ENCODE measurements at places on chromosomes 4 and X.

DNA sequence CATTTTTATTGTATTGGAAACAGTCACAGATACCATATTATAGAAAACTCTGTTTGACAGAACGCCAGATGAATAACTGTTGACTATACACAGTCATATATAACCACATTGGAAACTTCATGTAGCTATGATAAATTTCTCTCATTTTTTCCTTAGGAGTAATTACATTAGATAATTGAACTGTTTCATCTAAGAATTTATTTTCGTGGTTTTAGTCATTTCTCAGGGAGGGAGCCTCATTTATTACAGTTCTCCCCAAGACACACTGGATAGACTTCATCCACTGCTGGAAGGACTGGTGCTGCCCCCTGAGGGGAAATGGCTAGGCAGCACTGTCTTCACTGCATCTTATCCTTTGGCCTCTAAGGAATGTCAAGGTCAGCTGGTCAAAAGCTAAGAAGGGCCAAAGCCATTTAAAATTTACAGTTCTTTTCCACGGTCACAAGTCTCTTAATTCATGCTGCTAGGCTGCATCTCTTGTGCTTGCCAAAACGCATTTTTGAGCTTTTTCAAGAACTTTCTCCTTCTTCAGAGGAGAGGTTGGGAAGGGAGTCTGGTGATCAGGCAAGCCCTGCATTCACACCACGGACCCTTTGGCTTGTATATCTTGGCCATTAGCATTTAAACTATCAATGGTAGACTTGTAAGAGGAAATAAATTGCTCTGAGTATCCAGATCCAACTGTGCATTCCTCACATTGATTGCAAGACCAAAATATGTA, 145.1 kb downstream of the CBR4 start:
- no peak for DNase-seq

DNA sequence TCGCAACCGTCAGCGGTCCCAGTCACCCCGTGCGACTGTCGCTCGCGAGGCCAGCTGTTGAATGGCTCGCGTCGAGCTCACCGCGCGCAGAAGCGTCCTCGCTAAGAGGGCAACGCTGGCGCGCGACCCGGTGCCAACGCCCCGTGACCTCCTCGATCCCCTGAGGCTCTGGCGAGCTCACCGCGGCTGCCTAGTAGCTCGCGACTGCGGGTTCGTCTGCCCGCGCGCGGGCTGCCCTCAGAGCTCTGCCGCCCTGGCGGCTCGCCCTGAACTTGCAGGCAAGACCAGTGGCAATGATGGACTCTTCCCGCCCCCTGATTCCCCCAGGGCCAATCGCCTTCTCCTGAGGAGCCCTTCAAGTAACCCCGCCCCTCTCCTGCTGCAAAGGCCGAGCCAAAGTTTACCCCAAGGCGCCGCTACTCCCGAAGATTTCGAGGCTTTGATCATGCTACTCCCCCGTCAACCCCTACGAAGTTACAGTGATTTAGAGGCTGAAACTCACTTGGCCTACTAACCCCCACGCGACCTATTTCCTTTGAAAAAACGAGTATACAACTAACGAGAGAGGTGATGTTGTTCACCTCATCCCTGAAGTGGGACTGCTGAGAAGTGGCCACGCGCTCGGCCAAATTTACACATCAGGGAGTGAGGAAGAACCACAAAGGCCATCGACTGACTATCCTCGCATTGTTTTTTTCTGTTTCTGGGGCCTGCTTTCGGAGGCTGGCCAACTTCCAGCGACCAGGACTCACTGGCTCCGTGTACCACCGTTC, 37.5 kb downstream of the PGRMC1 start:
- no peak for DNase-seq

GRCh38 chrX:350534-351323, 32.1 kb upstream of the GTPBP6 start:
- no peak for DNase-seq

DNA sequence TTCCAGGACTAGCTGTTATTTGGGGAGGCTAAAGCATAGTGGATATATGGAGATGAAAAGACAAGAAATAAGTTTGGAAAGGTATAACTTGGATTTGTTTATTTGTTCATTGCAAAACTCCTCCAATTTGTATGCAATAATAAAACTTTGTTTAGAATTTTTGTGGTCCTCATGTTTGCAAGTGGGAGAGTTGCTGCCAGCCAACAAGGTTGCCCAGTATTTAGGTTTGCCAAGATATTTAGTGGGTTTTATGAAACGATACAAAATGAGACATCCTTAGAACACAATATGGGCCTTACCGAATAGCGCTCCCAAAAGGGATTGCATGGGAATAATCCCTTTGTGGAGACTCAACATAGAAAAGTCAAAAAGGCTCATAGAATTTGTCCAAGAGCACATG, 162.1 kb downstream of the INPP4B start:
- DNase-seq = no peak

Measured in tibial artery (tissue), 4 donors.